Left ventricle myocardium inferior (tissue), 1 donor: ENCODE measurements at places on chromosomes 4 and X.

DNA sequence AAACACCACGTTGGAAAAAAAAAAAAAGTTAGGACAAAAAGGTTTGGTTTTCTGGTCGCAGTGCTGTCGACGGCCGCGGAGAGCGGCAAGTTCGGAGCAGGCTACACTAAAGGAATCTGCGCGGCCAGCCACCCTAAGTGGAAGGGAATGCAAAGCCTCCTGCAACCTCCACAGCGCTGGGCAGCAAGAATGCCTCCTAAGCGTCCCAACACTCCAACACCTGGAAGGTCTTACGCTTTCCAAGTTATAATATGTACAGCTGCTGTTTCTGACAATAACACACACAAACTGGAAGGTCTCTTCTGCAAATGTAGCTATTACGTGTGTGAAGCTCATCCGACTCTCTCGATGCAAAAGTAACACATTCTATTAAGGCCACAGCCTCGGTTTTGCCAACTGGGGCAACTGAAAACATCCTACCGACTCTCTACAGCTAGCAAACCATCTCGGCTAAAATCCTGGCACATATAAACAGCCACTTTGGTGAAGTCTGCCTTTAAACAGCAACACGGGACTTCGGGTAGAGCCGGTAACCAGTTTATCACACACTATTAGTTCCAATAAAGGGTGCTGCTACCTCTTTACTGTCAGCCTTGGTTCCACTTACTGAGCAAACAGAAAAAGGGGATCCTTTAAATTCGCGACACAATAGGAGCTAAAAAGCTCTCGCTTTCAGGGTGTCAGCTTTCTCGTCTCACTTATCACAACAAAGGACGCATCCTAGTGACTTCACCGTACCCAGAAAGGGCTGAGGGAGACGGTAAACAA lies 895 bp downstream of the SMIM14 start:
- DNase-seq: peak; percentile 60

DNA sequence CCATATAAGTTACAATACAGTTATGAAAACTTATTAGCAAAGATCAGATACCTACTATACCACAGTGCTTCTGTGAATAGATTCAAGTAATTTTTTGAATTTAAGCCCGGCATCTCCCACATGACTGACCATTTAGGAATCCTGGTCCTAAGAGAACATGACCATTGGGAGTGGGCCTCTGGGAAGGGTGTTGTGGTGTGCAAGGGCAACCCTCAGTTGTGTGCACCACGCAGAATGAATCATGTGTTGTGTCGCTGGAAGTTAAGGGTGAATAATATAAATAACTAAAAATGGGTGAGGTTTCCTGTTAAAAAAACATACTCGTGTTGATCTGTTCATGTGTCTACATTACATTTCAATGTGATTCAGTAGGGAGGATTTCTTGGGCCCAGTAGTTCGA lies 15.5 kb downstream of the CPE start:
- DNase-seq: no peak

DNA sequence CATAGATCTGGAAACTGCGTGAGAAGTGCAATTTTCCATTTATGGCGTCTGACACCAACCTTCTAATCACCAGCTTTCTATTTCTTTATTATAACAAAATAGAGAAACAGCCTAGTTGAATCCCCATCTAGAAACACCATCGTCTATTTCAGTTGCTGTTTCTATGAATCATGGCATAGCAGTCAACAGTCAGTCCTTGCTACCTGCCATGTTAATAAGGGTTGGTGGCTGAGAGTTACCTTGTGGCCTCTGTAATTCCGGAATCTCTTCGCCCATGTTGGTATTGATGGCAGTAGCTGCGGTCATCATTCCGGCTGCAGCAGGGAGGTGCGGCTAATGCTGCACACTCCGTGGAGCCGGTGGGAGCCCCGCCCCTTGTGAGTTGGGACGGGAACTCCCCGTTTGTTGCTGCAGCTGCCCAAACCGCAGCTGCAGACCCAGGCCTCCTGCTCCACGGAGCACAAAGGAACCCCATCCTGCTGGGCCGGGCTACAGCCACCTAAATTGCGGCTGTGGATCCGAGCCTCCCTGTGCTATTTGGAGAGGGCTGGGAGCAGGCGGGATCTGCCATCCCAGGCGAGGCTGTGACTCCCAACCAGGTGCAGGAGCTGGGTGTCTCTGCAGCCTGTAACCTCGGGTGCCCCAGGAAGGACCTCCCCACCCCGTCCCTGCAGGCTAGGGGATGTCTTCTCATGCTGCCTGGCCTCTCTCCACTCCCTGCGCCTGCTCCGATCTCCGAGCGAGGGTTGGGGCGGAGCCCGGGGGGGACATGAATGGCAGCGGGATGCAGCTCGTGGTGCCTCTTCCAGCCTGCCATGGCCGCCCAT lies 115.4 kb upstream of the STK26 start:
- no peak for DNase-seq

DNA sequence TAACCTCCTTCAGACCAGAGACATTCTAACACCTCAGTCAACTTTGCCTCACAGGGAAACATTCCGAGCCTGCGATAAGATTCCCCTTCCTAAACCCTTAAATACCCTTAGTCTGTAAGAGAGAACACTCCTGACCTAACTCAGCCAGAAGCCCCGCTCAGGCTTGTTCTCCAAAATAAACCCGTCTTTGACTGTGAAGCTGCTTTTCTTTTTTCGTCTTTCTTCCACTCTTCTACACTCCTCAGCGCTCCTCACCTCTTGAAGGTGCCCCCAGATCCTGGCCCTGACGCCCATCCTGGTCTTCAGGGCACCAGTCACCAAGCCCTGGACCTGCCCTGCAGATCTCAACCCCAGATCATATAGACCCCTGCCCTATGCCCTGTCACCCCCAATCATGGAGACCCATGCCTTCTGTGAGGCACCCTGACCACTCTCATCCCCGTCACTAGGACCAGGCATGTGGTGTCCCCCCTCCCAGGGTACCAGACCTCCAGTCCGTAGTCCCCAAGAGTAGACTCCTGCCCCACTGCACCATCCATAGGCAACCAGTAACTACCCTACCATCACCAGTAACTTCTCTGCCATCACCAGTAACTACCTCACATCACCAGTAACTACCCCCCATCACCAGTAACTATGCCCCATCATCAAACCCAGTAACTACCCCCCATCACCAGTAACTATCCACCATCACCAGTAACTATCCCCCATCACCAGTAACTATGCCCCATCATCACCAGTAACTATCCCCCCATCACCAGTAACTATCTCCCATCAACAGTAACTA lies 3.5 kb downstream of the ASMTL start:
- DNase-seq: no peak

DNA sequence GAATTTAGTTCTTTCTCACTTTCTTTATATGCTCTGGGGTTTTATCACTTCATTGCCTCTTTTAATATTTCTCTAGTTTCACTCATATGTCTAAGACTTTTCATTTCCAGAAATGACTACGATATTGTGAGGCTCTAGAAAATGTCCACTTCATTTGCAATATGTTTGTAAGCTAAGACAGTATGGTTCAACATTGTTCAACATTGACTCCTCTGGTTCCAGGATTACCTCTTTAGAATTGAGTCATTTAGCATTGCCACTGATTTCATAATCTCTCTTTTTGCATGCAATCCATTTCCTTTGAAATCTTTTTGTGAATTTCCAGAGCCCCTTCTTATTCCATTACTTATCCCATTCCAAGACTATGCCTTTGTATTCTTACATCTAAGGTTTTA lies 32.3 kb downstream of the BBS12 start:
- DNase-seq: no peak

GRCh38 chr4:42453612-42454011 lies 56.3 kb downstream of the SHISA3 start:
- no peak for DNase-seq

DNA sequence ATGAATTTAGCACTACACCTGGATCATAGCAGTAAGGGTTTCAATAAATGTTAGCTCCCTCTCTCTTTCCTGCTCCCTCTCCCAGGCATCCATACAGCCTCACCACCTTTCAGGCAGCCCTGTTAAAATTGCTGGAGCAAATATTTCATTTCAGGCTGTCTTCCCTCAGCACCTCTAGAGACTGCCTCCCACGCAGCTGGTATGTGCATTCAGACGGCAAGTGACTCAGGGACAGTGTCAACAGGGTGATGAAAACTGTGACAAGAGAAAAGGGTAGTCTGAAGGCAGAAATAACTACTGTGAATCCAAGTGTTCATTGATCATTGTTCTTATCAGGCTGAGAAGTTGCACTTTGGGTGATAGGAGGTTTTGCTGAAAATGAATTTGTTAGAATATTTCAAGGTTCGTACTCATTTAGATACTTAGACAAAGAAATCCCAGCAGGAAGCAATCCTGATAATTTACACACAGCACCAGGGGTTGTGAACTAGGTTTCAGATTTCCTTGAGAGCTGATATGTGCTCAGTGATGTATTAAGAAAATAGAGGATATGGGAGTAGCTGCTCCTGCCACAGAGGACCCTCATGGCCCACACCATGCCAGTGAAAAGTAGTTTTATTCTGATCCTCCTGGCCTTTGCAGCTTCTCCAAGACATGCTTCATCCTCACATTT lies 424.2 kb downstream of the FGF13 start:
- DNase-seq: no peak

GRCh38 chrX:71536285-71536684 lies 3.4 kb downstream of the OGT start:
- DNase-seq: no peak

GRCh38 chr4:11605597-11605996 lies 176.9 kb upstream of the HS3ST1 start:
- DNase-seq: no peak

GRCh38 chr4:1859389-1859753 lies 3.4 kb upstream of the LETM1 start:
- no peak for DNase-seq

DNA sequence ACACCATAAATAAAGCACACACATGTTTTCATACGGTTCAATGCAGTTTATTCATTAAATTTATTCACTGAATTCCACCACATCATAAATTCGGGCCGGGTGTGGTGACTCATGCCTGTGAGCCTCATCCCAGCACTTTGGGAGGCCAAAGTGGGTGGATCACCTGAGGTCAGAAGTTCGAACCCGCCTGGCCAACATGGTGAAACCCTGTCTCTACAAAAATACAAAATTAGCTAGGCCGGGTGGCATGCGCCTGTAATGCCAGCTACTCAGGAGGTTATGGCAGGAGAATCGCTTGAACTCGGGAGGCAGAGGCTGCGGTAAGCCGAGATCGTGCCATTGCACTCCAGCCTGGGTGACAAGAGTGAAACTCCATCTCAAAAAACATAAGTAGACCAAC lies 131.6 kb downstream of the PDS5A start:
- no peak for DNase-seq

GRCh38 chrX:70360366-70360765 lies 62.7 kb upstream of the GDPD2 start:
- no peak for DNase-seq

- DNase-seq: no peak
Observed at GRCh38 chr4:36316607-36317006, 35.2 kb downstream of the DTHD1 start.

- no peak for DNase-seq
Observed at GRCh38 chr4:185811509-185812364, at the start of gene SORBS2. TSS of gene SORBS2 (minus strand) at chr4:185812194. CDS start at chr4:185690571, 121,623 bp downstream.

GRCh38 chrX:69603566-69604194 lies 12.2 kb upstream of the EDA start:
- DNase-seq: no peak

GRCh38 chrX:154505734-154506133 lies 10.3 kb downstream of the FAM3A start:
- no peak for DNase-seq

DNA sequence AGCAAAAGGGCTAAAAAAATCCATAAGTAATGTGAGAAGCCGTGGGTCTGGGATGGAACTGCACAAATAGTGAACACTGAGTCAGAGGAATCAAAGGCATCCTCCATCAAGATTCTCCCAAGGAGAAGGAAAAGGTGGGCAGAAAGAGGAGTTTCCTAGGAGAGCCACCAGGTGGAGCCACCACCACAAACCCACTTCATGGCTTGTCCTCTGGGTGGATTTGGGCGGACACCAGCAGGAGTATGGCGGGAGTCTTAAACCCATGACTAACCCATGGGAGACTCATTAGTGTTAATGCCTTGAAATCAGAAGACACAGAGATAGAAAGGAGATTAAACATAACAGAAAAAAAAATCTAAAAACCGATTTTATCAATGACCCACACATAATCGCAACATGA lies 147.7 kb downstream of the SH3KBP1 start:
- DNase-seq: peak; percentile 45

DNA sequence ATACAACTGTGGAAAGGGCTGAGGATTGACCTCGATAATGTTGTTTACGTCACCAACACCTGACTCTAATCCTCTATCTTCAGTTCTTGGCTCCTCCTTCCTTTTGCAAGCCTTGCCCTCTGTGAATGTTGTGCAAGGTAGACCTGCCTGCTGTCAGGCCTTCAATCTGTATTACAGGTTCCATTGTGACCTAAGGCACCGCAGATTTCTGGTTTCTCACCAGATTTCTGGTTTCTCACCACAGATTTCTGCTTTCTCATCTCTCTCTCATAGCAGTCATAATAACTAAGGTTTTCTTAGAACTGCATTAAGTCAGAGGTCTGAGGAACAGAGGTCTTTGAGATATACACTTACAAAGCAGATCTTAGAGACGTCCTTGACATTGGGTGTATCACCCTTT lies 51.5 kb upstream of the ETNPPL start:
- DNase-seq: no peak

- DNase-seq: no peak
Observed at GRCh38 chr4:113641025-113641431, 120.5 kb downstream of the CAMK2D start.

DNA sequence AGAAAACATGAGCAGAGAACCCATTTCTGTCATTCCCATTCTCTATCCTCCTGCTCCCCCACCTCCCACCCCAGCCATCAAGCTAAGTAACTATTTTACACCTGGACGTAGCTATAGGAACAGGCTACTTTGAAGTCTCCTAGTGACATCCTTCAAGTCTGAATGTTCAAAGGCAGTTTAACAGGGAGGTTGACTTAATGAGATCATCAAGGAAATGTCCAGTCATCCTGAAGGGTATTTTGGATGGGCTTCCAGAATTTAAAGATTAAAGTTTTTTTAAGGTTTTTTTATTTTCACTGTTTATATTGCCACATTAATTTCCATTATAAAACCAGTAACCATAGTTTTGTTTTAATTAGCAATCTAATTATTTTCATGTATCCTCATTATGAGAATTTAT lies 41.1 kb downstream of the HPF1 start:
- DNase-seq: no peak

DNA sequence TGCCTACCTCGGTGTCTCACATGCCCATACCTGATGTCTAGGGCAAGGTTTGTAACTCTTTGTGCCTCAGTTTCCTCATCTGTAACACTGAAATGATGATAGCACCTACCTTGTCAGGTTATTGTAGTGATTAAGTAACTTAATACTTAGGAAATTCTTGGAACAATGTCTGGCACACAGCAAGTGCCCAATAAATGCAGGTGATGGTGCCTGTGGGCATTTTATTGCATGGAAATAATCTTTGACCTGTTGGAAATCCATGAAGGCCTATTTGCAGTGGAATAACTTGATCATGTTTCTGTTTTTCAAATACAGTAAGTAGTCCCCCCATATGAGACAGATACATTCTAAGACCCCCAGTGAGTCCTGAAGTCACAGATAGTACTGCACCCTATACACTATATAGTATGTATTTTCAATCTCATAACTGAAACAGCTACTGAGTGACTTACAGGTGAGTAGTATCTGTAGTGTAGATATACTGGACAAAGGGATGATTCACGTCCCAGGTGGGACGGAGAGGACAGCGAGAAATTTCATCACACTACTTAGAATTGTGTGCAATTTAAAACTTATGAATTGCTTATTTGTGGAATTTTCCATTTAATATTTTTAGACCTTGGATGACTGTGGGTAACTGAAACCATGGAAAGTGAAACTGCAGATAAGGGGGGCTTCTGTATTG lies 42.1 kb downstream of the AFF1 start:
- DNase-seq: no peak

- DNase-seq: no peak
Observed at GRCh38 chr4:175834312-175834672, 22.2 kb upstream of the GPM6A start.
